Amniotic epithelial cell (primary cell): ENCODE measurements at places on chromosomes 16 and 17.

DNA sequence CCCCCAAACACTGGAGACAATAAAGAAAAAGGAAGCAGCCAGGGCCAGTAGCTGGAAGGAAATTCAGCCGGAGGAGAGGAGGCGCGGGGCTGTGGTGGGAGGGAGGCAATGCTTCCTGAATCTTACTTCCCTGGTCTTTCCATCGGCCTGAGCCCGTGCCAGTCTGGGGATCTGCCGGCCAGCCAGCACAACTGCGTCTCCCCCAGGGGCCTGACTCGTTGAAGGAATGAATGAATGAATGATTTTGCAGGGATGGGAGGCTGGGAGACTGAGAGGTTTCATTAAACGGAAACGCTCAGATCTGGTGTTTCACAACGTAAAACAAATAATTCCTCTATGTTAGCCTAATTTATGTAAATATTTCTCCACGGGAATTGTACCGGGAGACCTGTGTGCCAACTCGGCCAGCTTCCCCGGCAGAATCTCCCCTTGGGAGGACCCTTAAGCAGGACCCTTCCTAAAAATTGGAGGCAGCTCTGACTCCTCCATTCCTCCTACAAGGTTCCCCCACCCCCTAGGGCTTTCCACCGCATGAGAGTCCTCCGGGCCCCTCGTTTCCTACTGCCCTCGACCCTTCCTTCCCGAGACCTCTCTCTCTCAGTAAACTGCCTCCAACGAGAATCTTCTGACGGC, 1.3 kb upstream of the BAIAP2 start:
- DNase-seq = no peak

DNA sequence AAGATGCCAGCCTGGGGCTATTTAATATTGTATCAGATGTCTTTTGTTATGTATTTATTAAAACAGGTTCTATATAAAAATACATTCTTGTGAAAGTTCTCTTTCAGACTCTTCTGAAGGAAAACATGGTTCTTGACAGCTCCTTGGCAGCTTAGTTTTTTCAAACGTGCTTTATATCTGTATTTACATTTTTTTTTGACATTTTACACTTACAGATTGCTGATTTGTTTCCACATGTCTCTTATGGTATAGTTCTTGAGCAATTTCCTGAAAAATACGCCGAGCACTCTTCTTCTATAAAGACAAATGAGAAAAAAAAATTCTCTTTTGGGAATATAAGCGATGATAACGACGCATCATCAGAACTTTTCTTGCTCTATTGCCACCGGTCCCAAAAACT, 9.5 kb downstream of the IGSF6 start:
- DNase-seq = no peak

DNA sequence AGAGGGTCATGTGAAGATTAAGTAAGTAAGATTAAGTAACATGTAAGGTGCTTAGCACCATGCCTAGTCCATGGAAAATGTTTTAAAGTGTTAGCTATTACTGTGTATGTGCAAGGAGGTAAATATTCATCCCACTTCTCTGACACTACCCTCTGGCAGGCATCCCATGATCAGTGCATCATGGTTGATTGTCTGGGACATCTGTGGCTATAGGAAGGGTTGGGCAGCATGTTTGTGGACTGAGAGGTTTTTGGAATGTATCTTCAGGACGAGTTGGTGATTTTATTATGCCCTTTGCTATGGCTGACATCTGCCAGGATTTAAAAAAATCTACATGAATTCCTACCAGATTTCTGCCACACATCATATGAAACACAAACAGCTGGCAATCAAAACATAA, 6.5 kb upstream of the TAOK1 start:
- DNase-seq = no peak

DNA sequence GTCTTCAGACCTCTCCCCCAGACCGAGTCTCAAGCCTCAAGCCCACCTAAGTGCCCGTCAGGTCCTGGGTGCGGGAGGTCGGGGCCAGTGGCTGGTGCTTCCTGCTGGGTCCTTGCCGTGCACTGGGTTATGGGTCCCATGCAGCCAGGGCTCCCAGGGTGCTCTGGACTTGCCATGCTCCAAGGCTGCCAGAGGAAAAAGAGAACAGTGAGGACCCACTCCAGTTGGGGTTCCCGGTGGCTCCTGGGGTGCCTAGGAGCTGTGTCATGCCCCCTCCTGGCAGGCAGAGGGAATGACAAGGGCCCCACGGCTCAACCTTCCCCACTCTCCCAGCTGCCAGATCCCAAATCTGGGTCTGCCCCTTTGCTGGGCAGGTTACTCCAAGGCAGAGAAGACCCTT, 3.8 kb downstream of the SNX20 start:
- no peak for DNase-seq
